ENCODE measurements at places on chromosomes 16 and 17.

DNA sequence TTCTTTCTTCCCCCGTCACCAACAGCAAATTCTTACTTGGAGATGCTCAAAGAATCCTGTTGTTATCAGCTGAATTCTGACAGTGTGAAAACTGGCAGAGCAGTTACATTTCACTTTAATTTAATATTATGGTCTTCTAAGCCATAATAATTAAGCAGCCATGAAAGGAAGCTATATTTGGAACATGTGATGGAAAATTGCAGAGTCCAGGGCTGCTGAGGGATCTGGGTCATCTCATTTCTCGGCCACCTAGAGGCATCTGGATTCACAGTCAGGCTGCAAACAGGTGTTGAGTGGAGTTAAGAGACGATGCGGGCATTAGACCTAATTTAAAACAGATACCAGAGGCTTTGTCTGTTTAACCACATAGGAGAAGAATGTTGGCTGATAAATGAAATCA, 38.4 kb downstream of the CHD9NB start:
- DNase-seq = no peak

DNA sequence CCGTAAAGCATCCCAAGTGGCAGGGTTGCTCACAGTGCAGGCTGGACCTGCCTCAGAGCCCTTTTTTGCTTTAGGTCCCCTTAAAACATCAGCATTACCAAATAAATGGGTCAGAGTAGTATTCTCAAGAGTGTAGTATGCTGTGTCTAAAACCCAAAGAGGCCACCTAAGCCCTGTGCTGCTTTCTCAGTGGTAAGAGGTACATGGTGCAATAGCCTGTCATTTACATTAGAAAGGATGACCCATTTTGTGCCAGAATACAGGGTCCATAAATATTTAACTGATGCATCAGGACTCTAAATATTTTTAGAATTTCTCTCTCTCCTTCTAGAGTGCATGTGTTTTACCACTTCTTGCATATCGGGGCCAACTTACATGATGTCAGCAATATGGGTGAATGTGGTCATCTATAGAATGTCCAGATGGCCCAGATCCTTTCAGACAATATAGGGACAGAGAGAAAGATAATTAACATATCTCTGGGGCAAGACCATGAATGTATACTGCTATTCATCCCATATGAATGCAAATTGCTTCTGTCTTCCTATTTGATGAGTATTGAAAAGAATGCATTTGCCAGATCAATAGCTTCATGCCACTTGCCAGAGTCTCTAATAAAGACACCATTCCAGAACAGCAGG, 329.2 kb downstream of the PMP22 start:
- no peak for DNase-seq

DNA sequence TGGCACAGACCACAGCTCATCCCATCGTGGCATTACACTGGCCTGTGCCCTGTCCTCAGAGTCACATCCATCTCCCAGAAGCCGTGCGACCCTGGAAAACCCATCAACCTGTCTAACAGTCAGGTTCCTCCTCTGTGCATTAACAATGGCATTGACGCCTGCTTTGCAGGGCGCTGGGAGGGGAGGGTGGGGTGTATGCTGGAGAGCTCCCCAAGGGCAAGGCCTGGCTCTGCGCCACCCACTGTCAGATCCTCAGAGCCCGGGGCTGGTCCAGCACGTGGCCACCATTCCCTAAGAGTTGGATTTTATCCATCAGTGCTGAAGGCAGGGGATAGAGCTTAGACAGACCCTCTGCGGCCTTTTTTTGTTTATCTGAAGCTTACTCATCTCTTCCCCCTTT, 28.7 kb downstream of the NOS2 start:
- DNase-seq = no peak

DNA sequence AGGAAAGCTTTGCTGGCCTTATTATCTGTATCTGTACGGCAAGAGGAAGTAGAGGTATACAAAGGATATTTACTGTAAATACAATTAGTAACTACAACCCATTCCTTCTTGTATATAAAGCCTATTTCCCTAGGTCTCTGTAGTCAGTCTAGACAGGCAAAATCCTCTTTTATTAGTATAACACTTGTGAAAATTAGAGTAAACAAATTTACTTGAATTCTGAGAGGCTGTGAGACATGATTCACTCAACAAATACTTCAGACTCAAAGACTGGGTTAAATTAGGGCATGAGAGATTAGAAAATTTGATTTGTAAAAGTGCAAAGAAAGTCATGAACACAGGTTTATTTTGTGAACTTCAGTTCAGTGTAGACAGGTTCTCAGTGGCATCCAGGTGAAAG, 30.9 kb upstream of the CDH8 start:
- DNase-seq = no peak

DNA sequence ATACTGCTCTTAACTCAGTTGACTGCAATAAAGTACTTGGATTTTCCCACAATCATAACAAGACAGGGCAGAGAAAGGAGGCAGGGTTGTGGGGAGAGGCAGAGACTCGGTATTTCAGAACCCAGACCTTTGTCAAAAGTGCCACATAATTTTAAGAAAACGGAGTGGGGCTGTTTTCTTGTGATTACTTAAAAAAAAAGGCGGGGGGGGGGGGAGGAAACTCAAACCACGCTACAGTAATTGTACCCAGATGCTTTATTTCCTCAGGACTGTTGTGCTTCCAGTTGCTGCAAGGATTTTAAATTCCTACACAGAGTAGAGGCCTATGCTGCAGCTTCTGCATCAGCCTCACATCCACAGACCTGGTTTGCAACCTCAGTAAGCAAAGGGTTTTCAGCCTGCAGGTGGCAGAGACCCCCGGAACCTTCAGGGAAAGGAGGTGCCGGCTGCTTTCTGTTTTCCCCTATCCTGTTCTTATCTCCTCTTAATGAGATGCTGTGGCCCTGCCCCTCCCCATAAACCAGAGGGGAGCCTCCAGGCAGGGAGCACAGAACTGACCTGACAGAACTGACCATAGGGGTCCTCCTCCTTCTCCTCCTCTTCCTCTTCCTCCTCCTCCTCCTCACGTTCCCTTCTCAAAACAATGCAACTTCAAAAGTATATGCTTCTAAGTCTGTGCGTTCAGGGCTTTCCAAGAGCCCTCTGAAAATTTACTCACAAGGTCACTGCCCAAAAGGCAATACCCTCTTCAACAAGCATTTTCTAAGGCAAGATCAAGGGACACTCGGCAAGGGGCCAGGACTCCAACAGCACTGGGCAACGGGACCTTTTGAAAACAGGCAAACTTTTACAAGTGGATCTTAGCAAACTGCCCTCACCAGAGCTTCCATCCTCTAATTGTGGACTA, 7.5 kb downstream of the AXIN2 start:
- no peak for DNase-seq

DNA sequence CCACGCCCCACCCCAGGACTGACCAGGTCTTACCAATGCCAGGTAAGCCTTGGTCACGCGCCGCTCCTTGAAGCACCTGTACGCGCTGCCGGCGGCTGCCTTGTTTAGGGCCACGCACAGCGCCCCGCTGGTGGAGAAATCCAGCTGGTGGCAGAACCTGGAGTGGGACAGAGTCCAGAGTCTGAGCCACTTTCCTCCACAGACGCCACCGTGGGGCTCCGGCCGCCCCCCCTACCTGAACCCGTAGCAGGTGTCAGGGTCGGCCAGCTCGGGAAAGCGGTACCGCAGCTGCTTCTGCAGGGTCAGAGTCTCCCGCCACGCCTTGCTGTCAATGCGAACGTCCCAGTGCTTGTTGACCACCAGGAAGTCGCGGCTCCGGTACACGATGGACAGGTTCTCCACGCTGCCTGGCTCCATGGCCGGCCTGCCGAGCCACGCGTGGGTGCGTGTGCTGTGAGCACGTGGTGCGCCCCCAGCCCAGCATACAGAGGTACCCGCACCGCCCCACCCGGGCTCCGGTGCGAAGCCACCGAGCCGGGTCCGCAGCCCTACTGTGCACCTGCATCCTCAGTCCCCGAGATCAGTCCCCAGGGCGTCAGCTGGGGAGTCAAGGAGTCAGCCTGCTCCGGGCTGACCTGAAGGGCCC, 737 bp downstream of the RPUSD1 start:
- no peak for DNase-seq

GRCh38 chr17:68221786-68222185, 26.1 kb upstream of the AMZ2 start:
- DNase-seq = no peak
